Thyroid gland (tissue), 4 donors: ENCODE measurements at places on chromosomes 7 and 10. TPM values are rescaled to one million over a fixed set of nuclear protein-coding genes. Genes with fewer than 3 reads are reported as not detected.

The BMPER gene
- 0.44 TPM for total RNA-seq

The GRB10 gene
- total RNA-seq, result 55.2 TPM

The PKD2L1 gene
- total RNA-seq, result not detected

The UBTD1 gene
- 27.8 TPM for total RNA-seq

The SEC61A2 gene
- 7.8 TPM for total RNA-seq

The TCAF2 gene
- total RNA-seq, result 1.0 TPM

The DOCK4 gene
- total RNA-seq, result 48.1 TPM

The FFAR4 gene
- 0.40 TPM for total RNA-seq

The PON3 gene
- 11.8 TPM for total RNA-seq

The FAM24B gene
- 2.1 TPM for total RNA-seq

The CALML5 gene
- total RNA-seq, result not detected

The BTBD16 gene
- 0.11 TPM for total RNA-seq

The SFTPA2 gene
- total RNA-seq, result not detected

The TRPV6 gene
- total RNA-seq, result 0.81 TPM

The ZCWPW1 gene
- total RNA-seq, result 4.1 TPM

The MUC3A gene
- total RNA-seq, result 0.29 TPM

The SPDYE1 gene
- not detected for total RNA-seq

The APBB1IP gene
- 2.5 TPM for total RNA-seq

The PNLIPRP2 gene
- not detected for total RNA-seq

The SPAG6 gene
- total RNA-seq, result not detected

GRCh38 chr10:88165849-88166271, 302.4 kb downstream of the PTEN start:
- no peak for DNase-seq

GRCh38 chr10:123455861-123456260, 210.3 kb upstream of the GPR26 start:
- DNase-seq, result no peak

GRCh38 chr10:129272866-129273650, 194.0 kb upstream of the MGMT start:
- no peak for DNase-seq

- DNase-seq, result peak; percentile 29
Observed at GRCh38 chr10:17220652-17221100, 7.4 kb upstream of the VIM start.

- peak; percentile 64 for DNase-seq
Observed at GRCh38 chr10:119199231-119199992, 8.0 kb upstream of the GRK5 start.

- no peak for DNase-seq
Observed at GRCh38 chr10:62548686-62549085, 174.5 kb downstream of the ZNF365 start.

- no peak for DNase-seq
Observed at GRCh38 chr10:117364110-117364960, 10.9 kb downstream of the PDZD8 start.

DNA sequence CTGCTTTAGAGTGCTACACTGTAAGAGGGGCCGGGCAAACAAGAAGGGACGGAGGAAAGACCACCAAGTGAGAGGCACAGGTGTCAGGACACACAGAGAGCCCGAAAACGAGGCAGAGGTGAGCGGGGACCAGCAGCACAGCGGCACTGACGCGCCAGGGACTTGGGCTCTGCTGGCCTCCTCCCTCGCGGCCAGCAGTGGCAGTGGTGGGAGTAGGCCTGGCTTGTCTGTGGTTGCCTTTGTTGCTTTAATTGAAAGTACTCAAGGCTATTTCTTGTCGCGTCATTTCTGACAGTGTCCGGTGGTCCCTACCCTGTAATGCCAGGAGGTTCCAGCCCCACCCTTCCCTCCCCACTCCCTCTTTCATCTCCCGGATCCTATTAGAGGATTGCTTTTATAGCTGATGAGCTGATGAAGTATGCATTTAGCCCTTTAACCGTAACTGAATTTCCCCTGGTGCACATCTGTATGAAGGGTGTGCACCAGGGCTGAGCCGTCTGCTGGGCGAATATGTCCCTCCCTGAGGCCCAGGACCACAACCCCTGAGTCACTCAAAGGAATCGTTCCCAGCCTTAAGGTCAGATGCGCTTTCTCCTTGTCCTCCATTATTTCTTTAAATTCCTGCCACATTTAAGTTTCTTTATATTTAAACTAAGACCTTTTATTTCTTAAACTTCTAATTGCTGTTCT, 39.5 kb upstream of the FAM20C start:
- DNase-seq, result no peak

- DNase-seq, result no peak
Observed at GRCh38 chr10:114686013-114686412, 27.9 kb upstream of the ABLIM1 start.

DNA sequence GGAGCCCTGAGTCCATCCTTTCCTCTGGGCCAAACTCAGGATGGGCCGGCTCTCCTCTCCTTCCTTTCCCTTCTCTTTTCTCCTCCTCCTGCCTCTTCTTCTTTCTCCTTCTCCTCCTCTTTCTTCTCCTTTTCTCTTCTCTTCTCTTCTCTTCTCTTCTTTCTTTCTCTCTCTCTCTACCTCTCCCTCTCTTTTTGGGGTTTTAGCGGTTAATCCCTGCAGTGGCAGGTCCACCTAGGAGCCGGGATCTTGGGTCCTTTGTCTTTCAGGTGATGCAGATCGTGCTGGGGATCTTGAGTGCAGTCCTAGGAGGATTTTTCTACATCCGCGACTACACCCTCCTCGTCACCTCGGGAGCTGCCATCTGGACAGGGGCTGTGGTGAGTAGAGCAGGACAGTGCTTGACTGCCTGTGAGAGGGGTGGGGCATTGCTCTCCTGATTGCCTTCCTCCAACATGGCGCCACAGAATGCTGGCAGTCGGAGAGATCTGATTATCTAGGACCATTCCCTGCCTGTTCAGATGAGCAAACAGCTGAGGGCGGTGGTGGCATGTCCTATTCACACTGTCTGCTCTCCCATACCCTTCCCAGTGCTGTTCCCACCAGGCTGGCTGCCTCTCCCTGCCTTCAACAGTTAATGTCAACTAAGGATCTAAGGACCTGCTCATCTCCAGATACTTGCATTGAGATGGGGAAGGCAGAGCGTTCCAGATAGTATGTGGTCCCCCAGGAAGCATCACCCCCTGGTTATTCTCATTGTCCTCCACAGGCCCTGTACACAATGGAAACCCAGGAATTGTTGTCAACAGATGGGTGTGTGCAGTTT, 1.6 kb downstream of the TMEM176A start:
- no peak for DNase-seq

DNA sequence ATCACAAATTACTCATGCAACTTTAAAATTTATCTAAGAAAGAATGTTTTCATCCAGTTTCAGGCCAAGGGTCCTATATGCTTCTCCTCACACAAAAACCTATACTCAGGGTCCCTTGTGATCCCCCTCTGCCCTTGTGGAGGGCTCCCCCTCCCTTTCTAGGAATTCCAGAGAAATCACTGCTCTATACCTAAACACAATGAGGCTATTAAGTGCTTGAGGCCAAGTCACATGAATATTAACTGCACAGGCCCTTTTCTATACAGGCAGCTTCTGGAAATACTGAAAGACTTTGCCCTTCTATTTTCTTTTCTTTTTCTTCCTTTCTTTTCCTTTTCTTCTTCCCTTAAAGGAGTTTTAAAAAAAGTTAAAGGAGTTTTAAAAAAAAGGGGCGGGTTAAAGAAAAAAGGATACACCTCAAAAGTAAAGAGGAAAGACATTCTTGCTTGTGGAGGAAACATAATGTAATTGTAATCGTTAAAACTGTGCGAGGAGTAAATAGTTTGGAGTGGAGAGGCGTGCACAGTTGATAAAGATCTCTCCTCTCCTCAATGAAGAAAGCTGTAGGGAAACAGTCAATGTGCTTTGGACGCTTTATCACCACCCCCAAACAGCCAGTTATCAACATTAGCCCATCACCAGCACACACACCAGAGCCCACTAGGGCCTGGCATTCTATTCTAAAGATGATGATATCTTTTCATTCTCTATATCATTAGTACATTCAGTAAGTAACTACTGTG, 16.4 kb downstream of the GRB10 start:
- no peak for DNase-seq

GRCh38 chr10:104096692-104097091, 11.0 kb upstream of the COL17A1 start:
- no peak for DNase-seq

- DNase-seq, result no peak
Observed at GRCh38 chr10:62113680-62114079, 155.0 kb downstream of the RTKN2 start.

DNA sequence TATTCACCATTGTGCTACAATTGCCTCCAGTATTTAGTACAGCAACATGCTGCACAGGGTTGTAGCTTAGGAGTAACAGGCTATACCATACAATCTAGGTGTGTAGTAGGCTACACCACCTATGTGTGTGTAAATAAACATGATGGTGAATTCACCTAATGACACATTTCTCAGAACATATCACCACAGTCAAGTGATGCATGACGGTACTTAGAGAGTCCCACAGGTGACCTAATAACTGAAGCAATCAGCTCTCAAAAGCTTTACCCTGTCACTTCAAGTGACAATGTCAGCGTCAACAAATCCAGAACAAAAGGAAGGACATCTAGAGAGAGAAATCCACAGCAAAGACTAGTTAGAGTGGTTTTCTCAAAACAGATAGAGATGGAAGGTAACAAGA, 38.8 kb downstream of the CCNJ start:
- no peak for DNase-seq

DNA sequence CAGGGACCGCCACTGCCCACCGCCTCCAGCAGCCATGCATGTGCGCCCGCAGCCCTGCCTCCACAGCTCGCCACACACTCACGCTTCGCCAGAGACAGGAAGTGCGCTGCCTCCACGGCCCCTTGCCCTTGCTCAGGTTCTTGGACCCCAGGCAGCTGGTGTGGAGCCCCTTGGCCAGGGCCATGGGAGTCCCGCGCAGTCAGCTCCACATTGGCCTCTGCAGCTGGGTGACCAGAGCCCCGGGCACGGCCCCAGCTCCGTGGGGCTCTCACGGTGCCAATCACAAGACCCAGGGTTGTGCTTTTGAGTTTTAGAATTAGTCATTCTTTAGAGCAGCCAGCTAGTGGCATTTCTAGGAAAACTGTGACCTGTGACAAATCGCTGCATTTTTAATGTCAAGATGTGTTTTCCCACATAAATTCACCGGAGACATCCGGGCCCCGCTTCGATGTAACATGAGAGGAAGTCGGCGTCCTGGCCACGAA, 4.3 kb upstream of the UTF1 start:
- peak; percentile 22 for DNase-seq

DNA sequence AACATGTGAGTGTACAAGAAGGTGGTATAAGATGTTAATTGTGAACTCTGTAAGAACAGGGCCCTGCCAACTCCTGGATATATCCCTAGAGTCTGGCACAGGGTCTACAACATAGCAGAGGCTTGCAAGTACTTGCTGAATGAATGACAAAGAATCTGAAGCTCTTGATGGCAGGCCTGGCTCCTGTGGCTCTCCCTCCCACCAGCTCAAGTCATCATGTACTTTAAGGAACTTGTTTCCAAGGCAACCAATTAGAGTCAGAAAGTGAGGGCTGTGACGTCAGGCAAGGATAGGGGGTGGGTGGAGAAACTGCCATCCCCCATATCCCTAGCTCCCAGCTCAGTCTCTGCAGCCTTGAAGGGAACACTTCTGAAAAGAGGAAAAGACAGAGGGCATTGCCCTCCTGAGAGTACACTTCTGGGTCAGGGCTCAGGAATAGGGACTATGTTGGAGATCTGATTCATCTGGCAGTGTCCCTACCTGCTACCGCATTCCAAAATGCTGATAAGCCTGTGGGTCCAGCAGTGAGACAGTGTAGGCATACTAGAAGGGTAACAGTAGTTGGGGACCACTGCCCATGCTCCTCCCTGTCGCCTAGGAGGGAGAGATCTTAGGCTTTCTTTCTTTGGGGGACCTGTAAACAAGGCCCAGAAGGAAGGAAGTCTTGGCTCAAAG, 34.6 kb upstream of the BTRC start:
- DNase-seq, result no peak

DNA sequence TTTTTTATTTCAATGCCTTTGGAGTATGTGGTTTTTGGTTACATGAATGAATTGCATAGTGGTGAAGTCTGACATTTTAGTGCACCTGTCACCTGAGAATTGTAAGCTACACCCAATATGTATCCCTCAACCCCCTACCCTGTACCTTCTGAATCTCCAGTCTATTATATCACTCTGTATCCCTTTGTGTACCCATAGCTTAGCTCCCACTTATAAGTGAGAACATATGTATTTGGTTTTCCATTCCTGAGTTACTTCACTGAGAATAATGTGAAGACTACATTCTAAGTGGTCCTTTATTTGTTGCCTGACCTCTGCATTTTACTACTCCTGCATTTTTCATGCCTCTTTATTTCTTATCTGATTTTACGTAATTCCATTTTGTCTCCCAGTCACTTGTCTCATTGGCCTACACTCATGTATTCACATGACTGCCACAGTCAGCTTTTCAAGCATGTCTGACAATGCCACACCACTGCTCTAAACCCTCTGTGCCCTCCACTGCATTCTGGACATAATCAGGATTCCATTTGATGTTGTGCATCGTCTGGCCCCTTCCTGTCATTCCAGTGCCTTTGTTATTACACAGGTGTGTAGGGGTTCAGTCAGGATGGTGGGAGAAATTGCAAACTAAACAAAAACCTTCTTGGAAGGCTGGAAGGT, 1325.5 kb downstream of the XPNPEP1 start:
- no peak for DNase-seq

GRCh38 chr10:78817361-78817760, 251.4 kb upstream of the ZMIZ1 start:
- no peak for DNase-seq

GRCh38 chr10:120490288-120490687, 33.3 kb downstream of the PLPP4 start:
- DNase-seq, result no peak

GRCh38 chr7:64651632-64652165, 14.2 kb upstream of the ZNF107 start:
- DNase-seq, result no peak

GRCh38 chr7:123757095-123757494, 8.3 kb upstream of the WASL start:
- DNase-seq, result no peak

DNA sequence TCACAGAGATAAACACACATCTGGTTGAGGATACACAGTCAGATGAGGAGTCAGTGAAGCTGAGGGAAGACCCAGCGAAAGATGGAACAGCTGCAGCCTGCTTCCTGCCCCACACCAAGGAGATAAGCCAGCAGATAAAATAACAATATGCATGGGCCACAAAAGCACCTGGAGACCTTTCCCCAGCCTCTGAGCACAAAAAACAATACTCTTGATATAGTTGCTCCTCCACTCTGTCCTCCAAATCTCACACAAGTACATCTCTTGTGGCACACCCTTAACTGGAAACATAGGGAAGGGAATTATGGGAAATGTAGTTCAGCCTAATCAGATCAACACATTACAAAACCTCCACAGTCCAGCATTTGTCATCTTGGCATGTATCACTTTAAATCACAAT, 9.7 kb upstream of the FHIP2A start:
- DNase-seq, result no peak

- DNase-seq, result no peak
Observed at GRCh38 chr10:94450782-94451181, 48.4 kb downstream of the TBC1D12 start.

DNA sequence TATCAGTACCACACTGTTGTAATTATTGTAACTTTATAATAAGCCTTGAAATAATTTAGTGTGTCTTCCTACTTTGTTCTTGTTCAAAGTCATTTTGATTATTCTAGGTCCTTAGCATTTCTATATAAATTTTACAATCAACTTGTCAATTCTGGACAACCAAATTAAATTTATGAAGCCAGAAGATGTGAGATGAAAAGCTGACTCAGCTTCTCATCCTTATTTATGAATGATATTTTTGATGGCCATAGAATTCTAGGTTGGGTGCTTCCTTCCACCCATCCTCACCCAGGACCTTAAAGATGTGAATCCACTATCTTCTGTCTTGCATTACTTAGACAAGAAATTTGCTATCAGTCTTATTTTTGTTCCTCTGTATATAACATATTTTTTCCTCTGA, 261.1 kb downstream of the GFRA1 start:
- DNase-seq, result no peak
